ENCODE measurements at places on chromosomes 6 and 20. TPM values are rescaled to one million over a fixed set of nuclear protein-coding genes. Genes with fewer than 3 reads are reported as not detected.

DNA sequence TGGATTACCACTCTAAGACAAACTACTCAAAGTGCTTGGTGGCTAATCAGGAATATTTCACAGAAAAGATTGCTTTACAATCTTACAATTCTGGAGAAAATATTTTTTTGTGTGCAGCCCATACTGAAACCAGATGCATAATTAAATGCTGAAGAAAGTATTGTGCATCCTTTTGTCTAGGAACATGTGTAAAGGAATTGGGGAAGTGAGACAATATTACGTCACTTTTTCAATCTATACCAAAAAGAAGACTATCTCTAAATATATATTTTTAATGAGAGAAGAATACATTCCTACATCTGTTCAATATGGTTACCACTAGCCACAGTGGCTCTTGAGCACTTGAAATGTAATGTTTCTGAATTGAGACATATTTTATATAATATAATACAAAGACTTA lies 992.5 kb upstream of the ADGRB3 start:
- DNase-seq = no peak

GRCh38 chr20:14853079-14853478 lies 515.7 kb upstream of the FLRT3 start:
- H3K27ac ChIP-seq = no peak overlapping the region
- H3K27me3 ChIP-seq = no peaks in the 10 kb centered on the region
- no peaks in the 10 kb centered on the region for H3K36me3 ChIP-seq
- DNase-seq = no peak
- H3K4me1 ChIP-seq = no peaks in the 10 kb centered on the region
- H3K4me3 ChIP-seq = no peak overlapping the region

GRCh38 chr6:34114695-34115402 lies 31.0 kb downstream of the GRM4 start:
- H3K27me3 ChIP-seq = no peaks in the 10 kb centered on the region
- no peaks in the 10 kb centered on the region for H3K4me1 ChIP-seq
- no peaks in the 10 kb centered on the region for H3K36me3 ChIP-seq

GRCh38 chr20:47655635-47656034 lies 129.6 kb downstream of the SULF2 start:
- no peak overlapping the region for H3K4me3 ChIP-seq
- DNase-seq = no peak
- H3K36me3 ChIP-seq = no peaks in the 10 kb centered on the region
- no peaks in the 10 kb centered on the region for H3K4me1 ChIP-seq
- H3K27ac ChIP-seq = no peak overlapping the region
- H3K27me3 ChIP-seq = no peaks in the 10 kb centered on the region

The HRH3 gene
- total RNA-seq = not detected

GRCh38 chr20:47724910-47725247 lies 60.4 kb downstream of the SULF2 start:
- no peaks in the 10 kb centered on the region for H3K36me3 ChIP-seq

The SYCP2L gene
- total RNA-seq = not detected

DNA sequence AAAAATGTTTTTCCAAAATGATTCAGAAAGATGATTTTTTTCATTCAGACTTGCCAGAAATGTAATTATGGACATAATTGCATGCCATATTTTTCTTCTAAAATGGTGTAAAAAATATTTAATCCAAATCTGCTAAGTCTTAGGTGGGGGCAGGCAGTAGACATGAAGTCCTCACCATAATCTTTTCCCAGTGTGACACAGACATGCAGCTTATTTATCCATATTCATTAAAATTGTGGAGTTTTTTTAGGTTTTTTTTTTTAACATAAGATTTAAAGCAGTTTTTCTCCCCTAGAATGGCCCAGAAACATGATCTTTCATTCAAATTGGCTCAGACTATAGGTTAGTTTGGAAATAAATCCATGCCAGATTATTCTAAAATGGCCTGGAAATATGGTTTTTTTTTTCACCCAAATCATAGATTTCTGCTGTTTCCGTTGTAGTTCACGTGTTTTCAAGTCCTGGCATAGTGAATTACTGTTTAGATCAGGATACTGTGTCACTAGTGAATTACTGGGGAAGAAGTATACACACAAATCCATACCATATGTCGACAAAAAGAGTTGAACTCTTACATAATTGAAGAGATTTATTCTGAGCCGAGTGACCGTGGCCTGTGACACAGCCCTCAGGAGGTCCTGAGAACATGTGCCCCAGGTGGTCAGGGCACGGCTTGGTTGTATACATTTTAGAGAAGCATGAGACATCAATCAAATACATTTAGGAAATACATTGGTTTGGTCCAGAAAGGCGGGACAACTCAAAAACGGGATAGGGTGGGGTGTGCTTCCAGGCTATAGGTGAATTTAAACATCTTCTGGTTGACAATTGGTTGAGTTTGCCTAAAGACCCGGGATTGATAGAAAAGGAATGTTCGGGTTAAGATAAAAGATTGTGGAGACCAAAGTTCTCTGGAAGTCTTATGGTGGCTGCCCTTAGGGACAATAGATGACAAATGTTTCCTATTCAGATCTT lies 33.9 kb downstream of the ZNF133 start:
- no peak overlapping the region for H3K27ac ChIP-seq
- H3K27me3 ChIP-seq = no peaks in the 10 kb centered on the region
- DNase-seq = no peak
- H3K36me3 ChIP-seq = no peaks in the 10 kb centered on the region
- no peaks in the 10 kb centered on the region for H3K4me1 ChIP-seq
- H3K4me3 ChIP-seq = no peak overlapping the region

- no peak overlapping the region for H3K4me3 ChIP-seq
- H3K4me1 ChIP-seq = no peaks in the 10 kb centered on the region
- H3K27ac ChIP-seq = no peak overlapping the region
These were observed 391.8 kb downstream of the CDC5L start for GRCh38 chr6:44779130-44779826.

The MOXD1 gene
- 70.2 TPM for total RNA-seq

DNA sequence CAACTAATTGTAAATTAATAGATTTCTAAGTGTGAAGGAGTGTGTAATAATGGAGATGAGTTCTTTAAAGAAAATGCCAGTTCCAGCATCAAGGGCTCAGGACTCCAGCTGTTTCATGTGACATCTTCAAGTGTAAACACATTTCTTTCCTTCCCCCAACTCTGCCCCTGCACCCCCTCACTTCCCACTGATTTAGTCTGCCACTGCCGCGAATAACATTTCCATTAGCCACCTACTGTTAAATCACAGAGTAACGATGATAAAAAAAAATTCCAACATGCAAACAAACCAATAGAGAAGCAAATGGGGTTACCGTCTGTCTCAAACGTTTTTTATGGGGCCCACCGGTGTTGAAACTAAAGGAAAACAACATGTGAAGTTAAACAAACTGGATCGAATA lies 414.3 kb downstream of the SAMD5 start:
- H3K27me3 ChIP-seq = no peaks in the 10 kb centered on the region
- H3K36me3 ChIP-seq = no peaks in the 10 kb centered on the region
- no peak overlapping the region for H3K4me3 ChIP-seq
- no peak overlapping the region for H3K27ac ChIP-seq
- no peak for DNase-seq

The HLA-DMA gene
- 6.6 TPM for total RNA-seq

DNA sequence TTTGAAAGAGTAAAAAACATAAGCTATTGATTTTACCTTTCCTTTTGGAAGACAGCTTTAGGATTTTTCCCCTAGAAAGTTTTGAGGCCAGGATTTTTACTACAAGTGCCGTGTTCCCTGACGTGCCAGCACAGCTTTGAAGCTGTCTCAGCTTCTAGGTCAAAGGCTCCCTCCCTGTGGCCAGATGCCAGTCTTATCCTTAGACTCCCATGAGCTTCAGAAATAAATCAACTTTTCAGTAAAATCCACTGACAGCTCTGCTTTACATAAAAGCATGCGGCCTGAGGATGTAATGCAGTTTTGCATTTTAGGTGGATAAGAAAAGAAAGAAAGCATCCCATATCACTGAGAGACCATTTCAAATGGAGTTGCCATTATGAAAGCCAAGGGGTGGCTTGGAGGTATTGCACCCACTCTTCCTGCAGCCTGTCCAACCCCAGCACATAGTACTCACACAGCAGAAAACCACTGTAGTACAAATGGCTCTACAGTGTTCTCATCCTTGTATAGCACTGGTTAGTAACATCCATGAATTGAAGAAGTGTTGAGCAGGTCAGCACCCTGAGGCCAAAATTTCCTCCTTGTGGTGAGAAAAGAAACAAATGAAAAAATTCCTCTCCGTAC lies 15.2 kb upstream of the ATXN1 start:
- H3K27ac ChIP-seq = no peak overlapping the region
- DNase-seq = peak; percentile 45
- H3K4me1 ChIP-seq = no peaks in the 10 kb centered on the region
- H3K27me3 ChIP-seq = no peaks in the 10 kb centered on the region
- H3K4me3 ChIP-seq = no peak overlapping the region
- H3K36me3 ChIP-seq = no peaks in the 10 kb centered on the region

DNA sequence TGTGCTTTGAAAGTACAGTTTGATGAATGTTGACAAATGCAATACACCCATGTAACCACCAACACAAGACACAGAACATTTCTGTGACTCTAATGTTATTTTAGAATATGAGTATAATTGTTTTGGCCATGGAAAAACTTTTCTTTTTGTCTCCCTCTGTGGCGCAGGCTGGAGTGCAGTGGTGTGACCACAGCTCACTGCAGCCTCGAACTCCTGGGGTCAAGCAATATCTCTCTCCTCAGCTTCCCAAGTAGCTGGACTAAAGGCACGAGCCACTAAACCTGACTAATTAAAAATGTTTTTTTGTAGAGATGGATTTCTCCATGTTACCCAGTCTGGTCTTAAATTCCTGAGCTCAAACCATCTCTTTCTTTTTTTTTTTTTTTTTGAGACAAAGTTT lies 20.3 kb upstream of the BCAS4 start:
- no peaks in the 10 kb centered on the region for H3K4me1 ChIP-seq
- H3K36me3 ChIP-seq = no peaks in the 10 kb centered on the region
- H3K4me3 ChIP-seq = no peak overlapping the region
- DNase-seq = no peak

GRCh38 chr6:42898891-42899361 lies 16.9 kb upstream of the PTCRA start:
- H3K27me3 ChIP-seq = no peaks in the 10 kb centered on the region
- no peaks in the 10 kb centered on the region for H3K4me1 ChIP-seq
- H3K27ac ChIP-seq = no peak overlapping the region
- no peaks in the 10 kb centered on the region for H3K36me3 ChIP-seq
- no peak overlapping the region for H3K4me3 ChIP-seq
- peak; percentile 55 for DNase-seq

The GJA10 gene
- total RNA-seq = not detected

GRCh38 chr20:1994627-1995026 lies 769 bp upstream of the PDYN start:
- H3K36me3 ChIP-seq = no peaks in the 10 kb centered on the region
- no peaks in the 10 kb centered on the region for H3K4me1 ChIP-seq
- no peak overlapping the region for H3K27ac ChIP-seq
- no peak for DNase-seq

GRCh38 chr20:22383156-22383555 lies 201.2 kb downstream of the FOXA2 start:
- no peaks in the 10 kb centered on the region for H3K27me3 ChIP-seq
- no peaks in the 10 kb centered on the region for H3K4me1 ChIP-seq
- H3K4me3 ChIP-seq = no peak overlapping the region
- DNase-seq = no peak

The OR2B6 gene
- not detected for total RNA-seq

DNA sequence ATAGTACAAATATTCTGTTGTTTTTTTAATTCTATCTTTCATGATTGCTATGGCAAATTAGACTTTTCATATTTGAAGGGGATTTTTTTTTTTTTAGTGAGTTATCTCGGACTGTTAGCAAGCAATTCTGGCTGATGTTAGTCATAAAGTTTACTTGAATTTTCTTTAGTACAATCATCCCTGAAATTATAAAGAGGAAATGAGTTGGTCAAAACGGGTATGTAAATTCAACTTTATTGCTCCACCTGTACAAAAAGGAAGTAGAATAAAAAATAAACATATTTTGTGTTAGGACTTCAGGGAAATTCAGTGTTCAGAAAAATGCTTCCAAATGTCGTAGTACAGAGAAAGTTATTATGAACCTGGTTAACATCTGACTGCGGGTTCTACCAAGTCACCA lies 40.3 kb downstream of the PPP1R14C start:
- no peak overlapping the region for H3K4me3 ChIP-seq
- no peak overlapping the region for H3K27ac ChIP-seq
- DNase-seq = no peak
- no peaks in the 10 kb centered on the region for H3K36me3 ChIP-seq

The PRSS35 gene
- 72.0 TPM for total RNA-seq

DNA sequence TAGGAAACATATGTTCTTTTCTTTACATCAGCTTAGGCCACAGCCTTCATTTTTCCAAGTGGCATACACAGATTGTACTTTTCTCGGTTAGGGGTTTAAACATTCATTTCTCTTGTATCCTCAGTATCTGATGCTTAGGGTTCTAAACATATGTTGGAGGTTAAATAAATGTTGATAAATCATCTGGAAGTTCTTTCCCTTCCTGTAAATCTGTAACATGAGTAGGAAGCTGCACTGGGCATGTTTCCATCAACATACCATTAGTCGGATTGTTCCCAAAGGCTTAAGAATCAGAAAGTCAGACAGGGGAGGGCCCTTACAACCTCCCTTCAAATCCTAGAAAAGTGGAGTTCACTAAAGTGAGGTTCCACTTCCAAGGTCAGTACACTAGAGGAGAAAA lies 54.8 kb upstream of the BCLAF1 start:
- no peak overlapping the region for H3K4me3 ChIP-seq
- no peak overlapping the region for H3K27ac ChIP-seq
- DNase-seq = no peak
- no peaks in the 10 kb centered on the region for H3K4me1 ChIP-seq
- H3K36me3 ChIP-seq = no peaks in the 10 kb centered on the region

- H3K36me3 ChIP-seq = no peaks in the 10 kb centered on the region
- no peak overlapping the region for H3K4me3 ChIP-seq
- H3K27ac ChIP-seq = peak overlapping the region; percentile 63
- no peak for DNase-seq
These were observed 31.4 kb downstream of the ACSS2 start for GRCh38 chr20:34907616-34908469.

The PDE7B gene
- 28.6 TPM for total RNA-seq

The TREML1 gene
- total RNA-seq = 8.2 TPM

DNA sequence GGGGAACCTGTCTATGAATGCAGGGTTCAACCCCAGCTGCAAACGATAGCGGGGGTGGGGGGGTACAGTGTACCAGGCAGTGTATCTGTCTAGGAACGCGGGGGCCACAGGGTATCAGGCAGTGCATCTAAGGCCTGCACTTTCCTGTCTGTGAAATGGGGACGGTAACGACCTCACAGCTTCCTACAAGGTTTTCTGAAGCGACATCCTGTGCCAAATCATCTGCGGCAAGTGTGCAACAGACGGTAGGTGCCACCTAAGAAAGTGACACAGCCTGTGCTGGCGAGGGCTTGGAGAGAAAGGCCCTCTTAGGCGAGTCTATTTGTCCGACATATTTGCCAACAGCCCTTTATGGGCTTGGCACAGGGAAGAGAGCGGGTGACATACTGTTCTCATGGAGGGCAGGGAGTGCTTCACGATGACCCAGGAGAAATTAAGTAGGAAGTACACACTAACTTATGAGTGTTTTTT lies 3.8 kb downstream of the DIDO1 start:
- H3K27me3 ChIP-seq = no peaks in the 10 kb centered on the region
- H3K4me1 ChIP-seq = peaks cover 11% of the 10 kb centered on the region
- no peak for DNase-seq
- no peaks in the 10 kb centered on the region for H3K36me3 ChIP-seq

Measured in uterus (tissue), 4 donors.